ENCODE measurements at places on chromosomes 3 and 15.

GRCh38 chr15:96338766-96339618 is 8.5 kb downstream of the NR2F2 start:
- DNase-seq: no peak

GRCh38 chr15:38518084-38518483 is 46.5 kb downstream of the RASGRP1 start:
- no peak for DNase-seq

DNA sequence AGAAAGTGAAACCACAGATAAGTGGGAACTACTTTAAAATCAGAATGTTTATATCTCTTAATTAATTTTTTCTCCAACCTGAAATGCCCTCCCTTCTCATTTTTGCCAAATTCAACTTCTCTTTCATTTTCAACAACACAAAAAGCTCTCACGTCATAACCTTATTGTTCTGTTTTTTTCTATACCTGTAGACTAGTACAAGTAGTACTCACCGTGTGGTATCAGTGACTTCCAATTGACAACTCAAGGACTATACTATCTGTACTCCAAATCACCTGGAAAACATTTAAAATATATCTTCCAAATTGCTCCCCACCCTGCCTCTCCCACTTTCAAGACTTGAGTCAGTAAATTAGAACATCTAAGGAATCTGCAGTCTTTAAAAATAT is 72.8 kb upstream of the ZNF280D start:
- DNase-seq: no peak

DNA sequence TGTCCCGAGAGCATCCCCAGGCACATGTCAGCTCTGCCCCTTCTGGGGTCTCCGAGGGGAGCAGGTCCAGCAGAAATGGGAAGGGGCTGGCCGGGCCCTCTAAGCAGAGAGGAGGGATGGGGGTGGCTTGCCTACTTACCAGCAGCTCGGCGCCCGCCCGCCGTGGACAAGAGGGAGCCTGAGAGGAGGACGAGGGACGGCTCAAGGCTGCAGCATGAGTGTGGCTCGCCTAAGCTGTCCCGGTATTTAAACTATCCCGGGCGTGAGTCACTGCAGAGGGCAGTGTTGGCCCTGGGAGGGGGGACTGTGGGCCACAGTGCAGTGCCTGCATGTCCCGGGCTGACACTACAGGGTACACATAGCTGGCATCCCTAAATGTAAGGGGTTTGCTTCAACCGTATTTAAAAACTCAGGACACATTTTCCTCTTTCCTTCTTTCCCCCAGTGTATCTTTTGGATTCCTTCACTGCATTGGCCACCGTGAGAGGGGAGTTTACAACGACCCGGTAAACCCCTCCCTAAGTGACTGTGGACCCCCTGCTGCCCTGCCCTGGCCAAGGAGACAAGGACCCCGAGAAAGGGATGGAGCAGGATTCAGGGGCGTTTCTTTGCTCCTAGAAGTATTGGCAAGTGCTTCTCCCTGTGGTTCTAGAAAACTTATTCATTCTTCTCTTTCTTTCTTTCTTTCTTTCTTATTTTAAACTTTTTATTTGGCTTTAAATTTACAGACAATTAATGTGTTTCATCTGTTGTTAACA is at the start of gene LRRC15:
LRRC15 (minus strand) TSS at position 222 of the 758 bp plus-strand sequence. CDS start 8,700 bp downstream, outside the sequence.
- no peak for DNase-seq

DNA sequence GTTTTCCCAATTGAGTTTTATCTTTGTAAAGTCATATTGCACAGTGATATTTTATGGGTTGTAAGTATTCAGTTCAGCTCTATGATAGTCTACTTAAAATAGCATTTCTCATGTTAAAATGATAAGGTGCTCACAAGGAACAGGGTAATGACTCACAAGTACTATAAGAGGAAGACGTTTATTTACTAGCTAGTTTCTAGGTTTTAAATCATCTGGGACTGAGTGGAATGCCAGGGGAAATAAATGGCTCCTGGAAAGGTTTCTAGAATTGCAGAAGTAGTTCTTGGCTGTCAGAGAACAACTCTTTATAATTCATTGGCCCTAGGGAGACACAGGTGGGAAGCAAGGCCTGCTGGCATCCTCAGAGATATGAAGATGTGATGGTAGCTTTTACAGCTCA is 112.8 kb downstream of the CHDH start:
- DNase-seq: no peak

DNA sequence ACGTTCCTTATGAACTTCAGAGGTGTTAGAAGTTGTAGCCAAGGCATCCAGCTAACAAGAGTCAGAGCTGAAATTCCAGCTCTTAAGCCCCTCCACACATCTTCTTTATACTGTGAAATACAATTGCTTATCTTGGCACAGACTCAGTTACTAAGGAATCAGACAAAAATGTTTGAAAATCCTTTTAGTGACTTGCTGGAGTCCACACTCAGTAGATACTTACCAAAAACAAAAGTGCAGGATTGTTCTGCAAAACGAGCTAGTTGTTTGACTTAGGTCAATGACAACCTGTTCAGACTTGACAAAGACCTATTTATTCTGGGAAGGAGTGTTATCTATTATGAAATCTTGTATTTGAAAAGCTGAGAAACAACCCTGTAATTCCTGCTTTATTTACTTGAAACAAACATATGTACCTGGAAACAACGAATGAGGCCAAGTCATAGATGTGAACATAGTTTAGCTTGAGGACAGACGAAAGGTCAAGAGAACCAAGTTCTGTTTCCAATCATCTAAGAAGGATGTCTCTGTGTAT is 38.5 kb downstream of the B3GNT5 start:
- DNase-seq: no peak

- no peak for DNase-seq
Observed at GRCh38 chr3:56173601-56174000, 294.7 kb downstream of the ERC2 start.

DNA sequence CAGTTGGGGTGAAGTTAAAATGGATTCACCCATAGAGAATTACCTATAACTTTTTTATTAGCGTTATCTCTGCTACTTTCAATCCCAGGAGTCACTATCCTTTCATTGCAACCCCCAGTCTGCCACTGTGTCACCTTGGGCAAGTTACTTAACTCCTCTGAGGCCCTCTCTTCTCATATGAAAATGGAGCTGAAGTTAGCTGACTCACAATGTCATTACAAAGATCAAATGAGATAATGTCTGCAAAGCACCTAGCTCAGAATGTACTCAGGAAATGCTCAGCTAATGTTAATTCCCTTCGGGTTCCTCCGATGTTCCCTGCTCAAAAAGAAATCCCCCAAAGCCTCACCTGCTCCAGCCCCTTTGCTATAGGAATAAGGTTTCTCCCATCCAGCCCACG is 50.0 kb downstream of the TRIM42 start:
- DNase-seq: no peak

DNA sequence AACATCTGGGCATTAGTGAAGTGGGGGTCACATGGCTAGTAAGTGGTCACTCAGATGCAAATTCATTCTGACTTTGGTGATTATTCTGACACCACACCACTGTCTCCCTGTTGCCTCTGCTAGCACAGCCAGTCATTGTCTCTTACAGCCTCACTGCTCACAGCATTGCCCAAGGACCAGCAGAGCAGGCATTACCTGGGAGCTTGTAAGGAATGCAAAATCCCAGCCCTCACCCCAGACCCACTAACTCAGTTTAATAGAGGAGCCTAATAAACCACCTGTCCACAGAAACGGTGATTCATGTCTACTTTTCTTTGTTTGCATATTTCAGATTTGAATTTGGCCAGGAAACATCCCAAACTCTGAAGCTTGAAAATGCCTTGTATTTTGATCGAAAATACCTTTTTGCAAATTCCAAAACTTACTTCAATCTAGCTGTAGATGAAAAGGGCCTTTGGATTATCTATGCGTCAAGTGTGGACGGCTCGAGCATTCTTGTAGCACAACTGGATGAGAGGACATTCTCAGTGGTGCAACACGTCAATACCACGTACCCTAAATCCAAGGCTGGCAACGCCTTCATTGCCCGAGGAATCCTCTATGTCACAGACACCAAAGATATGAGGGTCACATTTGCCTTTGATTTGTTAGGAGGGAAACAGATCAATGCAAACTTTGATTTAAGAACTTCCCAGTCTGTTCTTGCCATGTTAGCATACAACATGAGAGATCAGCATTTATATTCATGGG is 62.7 kb downstream of the GLDN start:
- DNase-seq: no peak

DNA sequence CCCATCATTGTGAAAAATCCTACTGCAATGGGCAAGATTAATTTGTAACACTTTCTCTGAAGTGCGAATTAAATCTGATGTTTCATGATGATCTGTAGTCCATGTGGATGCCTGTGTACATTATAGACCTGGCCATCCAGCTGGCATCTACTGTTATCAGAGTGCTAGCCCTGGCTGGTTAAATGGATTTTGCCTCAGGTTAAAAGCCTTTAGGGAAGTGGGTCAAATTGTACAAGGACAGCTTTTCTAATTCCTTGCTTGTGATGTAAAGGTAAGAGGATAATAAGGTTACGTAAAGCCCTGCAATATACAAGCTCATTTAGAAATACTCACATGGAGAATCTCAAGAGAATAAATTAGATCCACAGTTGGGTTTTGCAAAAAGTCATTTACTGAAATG is 138.2 kb downstream of the EPHA3 start:
- DNase-seq: no peak

GRCh38 chr3:30644615-30645014 is 38.2 kb downstream of the TGFBR2 start:
- DNase-seq: no peak

GRCh38 chr15:64776402-64776786 is 1.0 kb upstream of the RBPMS2 start:
- DNase-seq: no peak

- no peak for DNase-seq
Observed at GRCh38 chr15:71997691-71998090, 120.3 kb downstream of the MYO9A start.

GRCh38 chr15:65115542-65115941 is 542 bp upstream of the UBAP1L start:
- DNase-seq: no peak

DNA sequence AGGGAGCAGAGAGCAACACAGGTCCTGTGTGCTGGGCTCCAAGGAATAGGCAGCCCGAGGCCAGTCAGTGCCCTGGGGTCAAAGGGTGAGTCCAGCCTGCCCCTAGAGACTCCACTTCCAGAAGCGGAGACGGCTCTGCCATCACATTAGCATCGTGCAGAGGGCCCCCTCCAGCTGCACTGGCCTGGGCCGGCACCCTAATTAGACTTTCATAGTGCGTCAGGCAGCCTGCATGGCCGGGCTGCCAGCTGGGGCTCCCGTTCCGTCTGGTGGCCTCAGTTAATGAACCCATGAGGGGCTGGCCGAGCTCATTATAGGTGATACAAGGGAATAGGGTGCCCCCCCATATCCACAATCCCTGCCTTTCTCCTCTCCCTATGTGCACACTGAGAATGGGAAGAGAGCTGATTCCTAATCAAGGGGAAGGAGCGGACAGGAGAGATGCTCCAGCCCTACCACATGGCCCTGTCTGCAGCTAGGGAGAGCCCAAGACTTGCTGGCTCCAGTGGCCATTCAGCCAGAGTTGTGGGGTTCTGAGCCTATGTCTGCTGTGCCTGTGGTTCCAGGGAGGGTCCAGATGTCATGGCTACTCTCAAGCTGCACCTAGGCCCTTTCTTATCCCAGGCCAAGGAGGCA is 128.0 kb downstream of the SRGAP3 start:
- no peak for DNase-seq

GRCh38 chr3:183006396-183007002 is 26.2 kb upstream of the DCUN1D1 start:
- no peak for DNase-seq

DNA sequence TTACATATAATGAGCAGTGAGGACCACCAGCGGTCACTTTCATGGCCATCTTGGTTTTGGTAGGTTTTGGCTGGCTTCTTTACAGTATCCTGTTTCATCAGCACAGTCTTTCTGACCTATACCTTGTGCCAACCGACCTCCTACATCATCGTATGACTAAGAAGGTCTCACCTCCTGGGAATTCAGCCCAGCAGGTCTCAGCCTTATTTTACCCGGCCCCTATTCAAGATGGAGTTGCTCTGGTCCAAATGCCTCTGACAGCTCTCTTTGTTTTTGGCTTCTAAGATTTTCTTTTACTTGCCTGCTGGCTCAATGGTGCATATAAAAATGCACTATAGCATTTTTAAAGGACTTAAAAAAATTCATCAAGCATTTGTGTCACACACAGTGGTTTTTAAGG is 3.2 kb upstream of the MME start:
- no peak for DNase-seq

GRCh38 chr3:160154033-160154432 is 71.2 kb upstream of the C3orf80 start:
- no peak for DNase-seq

- DNase-seq: peak; percentile 65
Observed at GRCh38 chr3:58332575-58333188, at the start of gene PXK. PXK (plus strand) TSS chr3:58332892; CDS start chr3:58332989, 97 bp downstream.

DNA sequence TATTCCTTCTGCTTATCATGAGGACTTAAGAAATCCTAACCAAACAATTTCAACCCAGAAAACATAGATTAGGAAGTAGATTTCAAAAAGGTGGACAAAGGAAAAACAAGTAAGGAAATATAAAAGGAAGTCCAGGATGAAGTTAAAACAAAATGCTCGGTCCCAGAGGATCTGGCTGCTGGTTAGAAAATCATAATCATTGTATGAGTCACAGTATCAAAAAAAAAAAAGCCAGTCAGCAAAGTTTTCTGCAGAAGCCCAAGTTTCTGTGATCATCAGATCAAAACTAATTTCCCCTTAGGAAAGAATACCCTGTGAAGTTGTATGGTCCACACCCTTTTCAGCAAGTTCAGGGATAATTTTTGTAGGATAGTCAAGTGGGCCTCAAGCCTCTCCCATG is 43.0 kb upstream of the LRTM1 start:
- no peak for DNase-seq

- DNase-seq: no peak
Observed at GRCh38 chr3:197397838-197398237, 99.4 kb upstream of the DLG1 start.

- no peak for DNase-seq
Observed at GRCh38 chr3:81789691-81790090, 28.2 kb upstream of the GBE1 start.

GRCh38 chr3:3906171-3906570 is 106.9 kb downstream of the LRRN1 start:
- DNase-seq: no peak

DNA sequence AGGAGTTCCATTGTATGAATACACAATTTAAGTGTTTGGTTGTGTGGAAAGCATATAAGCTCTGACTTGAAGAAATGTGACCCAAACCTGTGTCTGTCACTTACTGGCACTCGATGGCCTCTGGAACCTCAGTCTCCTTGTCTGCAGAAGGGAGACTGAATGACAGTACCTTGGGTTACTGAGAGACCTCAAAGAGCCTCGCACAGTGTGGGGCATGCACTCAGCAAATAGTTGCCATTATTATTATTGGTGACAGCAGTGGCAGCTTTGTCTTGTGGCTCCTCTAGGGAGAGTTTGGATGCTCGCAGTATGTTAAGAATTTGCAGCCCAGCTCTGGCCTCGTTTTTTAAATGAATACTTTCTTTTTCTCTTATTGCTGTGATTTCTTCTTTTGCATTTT is 43.4 kb downstream of the EEFSEC start:
- no peak for DNase-seq

DNA sequence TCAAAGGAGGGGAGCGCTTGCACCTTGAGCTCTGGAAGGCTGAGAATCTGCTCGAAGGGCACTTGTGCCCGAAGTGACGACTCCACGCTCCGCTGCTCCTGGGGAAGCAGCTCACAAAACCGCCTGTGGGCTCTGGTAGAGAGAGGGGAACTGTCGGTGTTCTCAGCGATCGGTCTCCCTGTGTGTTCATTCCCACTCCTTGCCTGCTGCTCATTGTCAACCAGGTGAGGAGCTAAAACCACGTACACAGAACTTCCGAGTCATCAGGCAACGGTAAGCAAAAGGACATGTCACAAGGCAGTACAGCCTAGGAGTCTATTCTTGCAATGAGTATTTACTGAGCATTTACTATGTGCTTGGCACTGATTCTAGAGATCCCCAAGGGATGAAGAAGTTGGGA is 1.5 kb downstream of the CIB1 start:
- DNase-seq: no peak

Measured in nucleus accumbens (tissue), 56 donors.